ENCODE measurements at places on chromosomes 13 and 19.

GRCh38 chr13:102817907-102818306, 19.0 kb downstream of the BIVM start:
- no peak for DNase-seq

DNA sequence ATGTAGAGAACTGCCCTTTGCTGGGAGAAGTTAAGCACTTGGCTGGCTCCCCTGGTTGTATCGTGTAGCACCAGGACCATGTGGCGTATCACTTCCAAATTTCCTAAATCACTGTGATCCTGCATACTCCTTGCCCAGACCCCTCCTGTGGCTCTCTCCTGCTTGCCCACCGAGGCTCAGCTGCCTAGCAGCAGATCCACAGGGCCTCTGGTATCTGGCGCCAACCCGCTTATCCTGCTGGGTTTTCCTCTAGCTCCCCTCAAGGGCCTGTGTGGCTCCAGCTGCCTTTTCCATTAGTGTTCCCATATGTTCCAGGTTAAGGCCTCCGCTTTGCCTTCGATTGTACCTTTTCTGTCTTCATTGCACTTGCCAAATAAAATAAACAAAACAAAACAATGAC, 16.5 kb downstream of the LRCH1 start:
- DNase-seq = no peak

GRCh38 chr13:72662548-72662947, 64.9 kb downstream of the MZT1 start:
- DNase-seq = no peak

DNA sequence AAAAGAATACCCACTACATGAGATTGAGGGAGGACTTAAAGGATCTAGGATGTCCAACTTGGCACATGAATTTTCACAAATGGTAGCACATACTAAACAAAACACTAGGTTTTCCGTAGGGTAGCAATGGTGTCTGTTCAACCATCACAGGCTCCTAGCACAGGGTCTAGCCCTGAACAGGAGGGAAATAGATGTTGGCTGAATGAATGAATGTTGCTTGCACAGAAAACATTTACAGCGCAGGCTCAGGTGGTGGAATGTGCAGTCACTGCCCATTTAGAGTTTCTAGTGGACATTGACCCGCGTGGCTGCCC, 1.9 kb upstream of the MYCBP2 start:
- DNase-seq = no peak

- DNase-seq = no peak
Observed at GRCh38 chr13:27160657-27161295, 10.8 kb downstream of the USP12 start.

DNA sequence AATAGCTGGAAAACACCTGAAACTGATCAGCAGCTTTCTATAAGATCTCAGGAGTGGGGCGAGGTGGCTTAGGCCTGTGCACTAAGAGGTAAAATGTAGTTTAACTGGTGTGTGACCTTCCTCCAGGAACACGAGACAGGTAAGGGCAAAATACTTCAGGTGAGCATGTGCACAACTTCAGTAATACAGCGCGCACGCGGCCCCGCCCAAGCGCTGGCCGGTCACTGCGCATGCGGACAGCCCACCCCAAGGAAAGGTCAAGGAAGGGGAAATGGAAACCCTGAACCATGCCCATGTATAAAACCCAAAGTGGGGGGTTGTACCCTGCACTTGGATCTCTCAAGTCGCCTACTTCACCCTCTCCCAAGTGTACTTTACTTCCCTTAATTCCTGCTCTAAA, 49.4 kb upstream of the ARHGEF7 start:
- no peak for DNase-seq

DNA sequence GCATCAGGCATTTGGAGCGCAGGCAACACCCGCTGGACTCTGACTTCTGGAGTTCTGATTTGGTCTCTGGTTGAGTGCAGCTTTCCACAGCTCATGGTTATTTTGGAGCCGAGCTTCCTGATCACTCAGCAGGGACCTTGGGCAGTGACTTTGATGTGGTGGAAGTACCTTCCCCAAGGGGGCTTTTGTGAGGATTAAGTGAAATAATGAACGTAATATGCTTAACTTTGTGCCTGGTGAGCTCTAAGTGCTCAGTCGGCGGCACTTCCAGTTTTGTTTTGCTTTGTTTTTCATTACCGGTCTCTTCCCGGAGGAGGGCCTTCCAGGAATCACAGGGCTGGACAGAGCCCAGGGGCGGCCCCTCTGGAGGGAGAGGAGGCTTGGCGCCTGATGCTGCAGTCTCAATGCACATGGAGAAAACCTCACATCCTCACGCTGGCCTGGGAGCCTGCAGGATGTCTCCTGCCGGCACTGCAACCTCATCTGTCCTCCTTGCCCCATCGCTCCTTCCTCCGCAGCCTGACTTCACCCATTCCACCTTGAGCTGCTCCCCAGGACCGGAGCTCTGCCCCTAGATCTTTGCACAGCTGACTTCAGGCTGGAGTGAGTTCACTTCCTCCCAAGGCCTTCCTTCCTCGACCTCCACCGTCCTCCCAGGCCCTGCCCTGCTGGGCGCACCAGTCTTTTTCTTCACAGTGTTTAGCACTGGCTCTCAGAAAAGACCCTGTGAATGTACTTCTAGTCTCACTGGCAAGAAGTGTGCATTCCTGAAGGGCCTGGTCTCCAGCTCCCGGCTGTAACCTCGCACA, 1.5 kb downstream of the PLEKHF1 start:
- DNase-seq = peak; percentile 85

DNA sequence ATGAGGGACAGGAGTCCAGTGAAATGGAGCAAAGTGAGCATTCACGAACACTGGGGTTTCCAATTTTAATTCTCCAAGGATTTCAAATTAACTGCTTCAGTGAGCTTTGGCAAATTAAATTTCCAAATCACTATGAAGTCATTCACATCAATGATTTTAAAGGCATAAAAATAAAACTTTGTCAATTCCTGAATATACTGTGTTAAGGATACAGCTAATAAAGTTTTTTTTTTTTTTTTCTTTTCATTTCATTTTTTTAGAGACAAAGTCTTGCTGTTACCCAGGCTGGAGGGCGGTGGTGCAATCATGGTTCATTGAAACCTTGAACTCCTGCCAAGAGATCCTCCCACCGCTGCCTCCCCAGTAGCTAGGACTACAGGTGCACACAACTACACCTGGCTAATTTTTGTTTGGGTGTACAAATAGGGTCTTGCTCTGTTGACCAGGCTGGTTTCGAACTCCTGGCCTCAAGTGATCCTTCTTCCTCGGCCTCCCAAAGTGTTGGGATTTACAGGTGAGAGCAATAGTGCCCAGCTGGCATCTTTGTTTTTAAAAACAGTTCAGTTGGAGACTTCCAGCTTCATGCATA, 21.9 kb downstream of the RBM26 start:
- DNase-seq = no peak

DNA sequence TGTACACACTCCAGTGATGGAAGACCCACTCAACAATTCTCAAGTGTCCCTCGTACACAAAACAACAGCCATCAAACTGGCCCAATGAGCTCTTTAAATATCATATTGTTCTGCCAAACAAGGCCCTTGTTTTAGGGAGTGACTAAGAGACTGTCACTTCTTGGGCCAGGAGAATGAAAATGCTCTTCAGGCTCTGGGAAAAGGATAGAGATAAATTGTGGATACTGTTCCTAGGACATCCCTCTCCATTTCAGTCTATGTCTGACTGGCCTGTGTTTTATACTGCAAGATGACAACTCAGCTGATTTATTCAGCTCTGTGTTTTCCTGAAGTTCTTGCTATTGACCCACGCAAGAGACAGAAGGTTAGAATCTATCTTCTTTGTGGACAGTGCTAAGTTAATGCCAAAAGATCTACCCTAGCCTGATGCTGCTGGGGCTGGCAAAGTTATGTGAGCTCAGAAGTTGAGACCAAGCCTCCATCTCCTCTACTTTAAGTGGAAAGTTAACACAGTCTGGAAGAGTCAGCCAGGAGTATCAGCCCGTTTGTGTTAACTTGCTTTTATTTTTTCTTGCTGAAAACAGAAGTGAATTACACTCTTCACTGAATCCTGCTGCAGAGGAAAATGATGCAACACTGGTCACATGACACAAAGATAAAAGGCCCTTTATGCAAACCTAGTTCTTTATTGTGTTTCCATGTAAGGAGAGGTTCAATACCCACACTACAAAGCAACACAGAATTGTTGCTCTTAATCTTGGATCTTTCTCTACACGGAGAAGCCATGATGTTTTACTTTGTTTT, 14.6 kb downstream of the FRY start:
- peak; percentile 26 for DNase-seq

DNA sequence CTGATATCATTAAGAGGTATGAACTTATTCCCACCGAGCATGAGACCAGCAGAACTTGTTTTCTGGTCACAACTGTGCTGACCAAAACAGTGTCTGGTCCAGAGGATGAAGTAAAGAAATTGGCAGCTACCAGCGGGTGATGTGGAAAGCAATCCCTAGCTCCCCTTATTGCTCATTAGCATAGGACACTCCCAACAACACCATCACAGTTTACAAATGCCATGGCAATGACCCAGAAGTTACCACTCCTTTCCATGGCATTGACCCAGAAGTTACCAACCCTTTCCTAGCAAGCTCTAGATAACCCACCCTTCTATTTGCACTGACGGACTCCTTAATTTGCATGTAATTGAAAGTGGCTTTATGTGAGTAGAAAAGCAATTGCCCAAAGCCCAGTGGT, 1856.1 kb downstream of the OLFM4 start:
- no peak for DNase-seq

- peak; percentile 19 for DNase-seq
Observed at GRCh38 chr13:90792335-90792734, 555.2 kb upstream of the MIR17HG start.

DNA sequence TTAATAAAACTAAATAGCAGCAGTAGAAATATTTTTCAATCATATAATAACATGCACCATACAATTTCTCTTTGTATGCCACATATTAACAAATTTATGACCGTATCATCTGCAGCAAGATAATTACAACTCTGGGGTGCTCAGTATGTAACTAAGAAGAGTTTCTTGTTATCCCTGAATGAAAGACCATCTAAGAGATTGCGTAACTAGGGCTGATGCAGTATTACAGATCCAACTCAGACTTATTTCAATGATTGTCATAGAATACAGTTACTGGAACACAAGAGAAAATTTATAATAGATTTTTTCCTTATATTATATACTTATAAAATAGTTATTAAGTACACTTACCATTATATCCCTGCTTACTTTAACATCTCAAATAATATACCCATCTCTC, 305.1 kb downstream of the SLITRK1 start:
- DNase-seq = no peak

DNA sequence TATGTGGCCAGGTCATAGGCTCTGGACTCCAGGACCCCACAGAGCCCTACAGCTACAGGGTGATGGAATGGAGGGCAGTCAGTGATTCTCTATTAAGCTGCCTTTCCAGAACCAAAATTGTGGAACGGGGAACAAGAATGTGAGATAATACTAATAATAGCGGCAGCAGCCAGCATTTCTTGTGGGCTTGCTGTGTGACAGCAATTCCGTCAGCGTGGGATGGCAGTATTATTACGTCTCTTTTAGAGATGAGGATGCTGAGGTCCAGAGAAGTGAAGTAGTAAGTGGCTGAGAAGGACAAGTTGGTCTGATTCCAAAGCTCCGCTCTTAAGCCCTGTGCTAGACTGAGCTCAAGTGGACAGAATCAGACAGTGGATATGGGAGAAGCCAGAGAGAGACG, 24.4 kb downstream of the GRIK5 start:
- DNase-seq = no peak

DNA sequence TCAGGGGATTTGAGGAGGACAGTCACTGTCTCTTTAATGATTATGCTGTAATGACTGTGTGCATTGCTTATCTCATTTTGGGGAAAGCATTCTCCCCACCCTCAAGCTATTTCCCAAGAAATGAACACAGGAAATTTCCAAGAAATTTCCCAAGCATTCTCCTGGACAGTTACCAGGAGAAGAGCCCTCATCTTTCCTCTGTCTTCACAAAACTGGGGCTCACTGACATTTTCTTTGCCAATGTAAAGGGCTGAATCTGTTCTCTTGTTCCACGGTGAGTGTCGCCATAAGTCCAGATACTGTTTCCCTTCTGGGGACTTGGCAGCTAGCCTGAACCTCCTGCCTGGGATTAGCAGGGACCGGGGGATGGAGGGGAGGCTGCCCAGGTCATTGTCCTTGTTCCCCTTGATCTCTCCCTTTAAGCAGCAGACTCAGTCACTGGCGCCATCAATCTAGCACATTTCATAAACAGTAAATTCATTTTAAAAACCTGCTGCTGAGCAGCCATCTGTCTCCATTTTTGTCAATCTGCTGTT, 172.8 kb downstream of the DNAJC15 start:
- DNase-seq = peak; percentile 20

- no peak for DNase-seq
Observed at GRCh38 chr13:67045357-67045756, 184.8 kb downstream of the PCDH9 start.

DNA sequence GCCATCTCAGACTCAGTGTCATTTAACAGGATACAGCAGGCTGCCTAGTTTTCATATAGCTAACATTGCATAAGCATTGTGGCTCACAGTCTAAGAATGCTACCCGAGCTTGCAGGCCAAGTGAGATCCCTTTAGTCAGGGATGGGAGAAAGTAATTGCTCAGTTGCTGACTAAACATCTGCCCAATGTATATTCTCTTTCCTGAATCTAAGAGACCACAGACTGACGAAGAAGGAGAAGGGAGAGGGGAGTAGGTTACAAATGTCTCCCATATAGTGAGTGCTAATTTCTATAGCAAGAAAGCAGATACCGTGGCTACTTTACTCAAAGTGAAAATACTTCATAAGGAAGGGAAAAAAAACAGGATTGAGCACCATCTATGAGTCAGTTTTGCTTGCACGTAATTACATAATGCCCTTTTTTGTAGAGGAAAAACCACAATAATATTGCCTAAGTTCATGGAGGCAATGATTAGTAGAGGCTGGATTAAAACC, 453.9 kb downstream of the COG6 start:
- DNase-seq = peak; percentile 84

- DNase-seq = no peak
Observed at GRCh38 chr13:71137101-71137500, 729.9 kb downstream of the DACH1 start.

DNA sequence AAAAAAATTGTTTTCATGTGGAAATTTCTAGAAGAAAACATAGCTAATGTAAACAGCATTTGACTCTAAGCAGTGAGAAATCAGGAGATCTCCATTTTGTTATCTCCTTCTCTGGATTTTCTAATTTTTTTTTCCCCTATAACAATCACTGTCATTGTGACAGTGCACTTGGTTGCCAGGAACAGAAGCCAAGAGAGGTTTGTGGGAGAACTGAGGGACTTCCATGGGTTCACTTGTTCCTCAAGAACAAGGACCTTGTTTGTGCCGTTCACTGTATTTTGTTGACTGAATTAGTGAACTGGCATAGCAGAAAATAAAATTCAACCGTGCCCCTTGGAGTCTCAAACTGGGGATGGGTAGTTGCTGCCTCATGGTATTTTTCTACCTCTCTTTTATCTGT, 17.1 kb downstream of the SHISA7 start:
- DNase-seq = no peak

DNA sequence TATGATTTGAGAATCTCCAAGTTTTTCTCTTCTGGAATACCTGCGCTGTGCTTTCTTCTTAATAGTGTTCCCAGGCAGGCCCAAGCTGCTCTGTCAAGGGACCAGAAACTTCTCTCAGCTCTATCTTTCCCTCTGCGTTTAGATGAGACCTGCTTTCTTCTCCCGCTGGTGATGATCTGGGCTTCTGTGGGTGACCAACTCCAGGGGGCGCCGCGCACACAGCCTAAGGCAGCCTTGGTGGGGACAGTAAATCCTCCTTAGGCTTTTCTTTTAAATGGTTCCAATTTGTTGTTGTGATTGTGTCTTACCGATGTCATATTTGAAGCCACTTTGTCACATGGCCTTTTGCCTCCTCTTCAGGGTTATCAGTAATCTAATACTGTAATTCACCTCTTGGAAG, 439.4 kb upstream of the KLF12 start:
- no peak for DNase-seq

- DNase-seq = no peak
Observed at GRCh38 chr19:49665036-49665350, 664 bp downstream of the IRF3 start.

Data from GM03348 (cell line).